DMS 273 treated with DMSO at 0.1 percent for 48 hours (cell line): ENCODE measurements at places on chromosomes 7 and 10.

DNA sequence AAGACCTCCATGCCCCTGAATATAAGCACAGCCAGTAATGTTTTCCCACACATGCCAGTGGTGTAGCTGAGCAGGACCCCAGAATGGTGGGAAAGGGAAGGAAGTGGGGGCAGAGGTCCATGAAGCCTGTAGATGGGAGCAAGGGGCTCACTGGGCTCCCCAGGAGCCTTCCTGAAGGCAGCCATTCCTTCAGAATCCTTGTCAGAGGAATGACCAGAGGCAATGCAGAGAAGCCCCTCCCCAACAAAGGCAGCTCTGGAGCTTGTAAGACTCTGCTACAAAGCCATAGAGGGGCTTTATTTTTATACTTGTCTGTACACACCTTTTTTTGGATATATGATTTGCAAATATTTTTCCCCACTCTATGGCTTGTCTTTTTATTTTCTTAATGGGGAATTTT is 165.0 kb upstream of the TCF7L2 start:
- DNase-seq = no peak

- no peak for DNase-seq
Measured at GRCh38 chr7:55296070-55296469, 69.1 kb upstream of the LANCL2 start.

DNA sequence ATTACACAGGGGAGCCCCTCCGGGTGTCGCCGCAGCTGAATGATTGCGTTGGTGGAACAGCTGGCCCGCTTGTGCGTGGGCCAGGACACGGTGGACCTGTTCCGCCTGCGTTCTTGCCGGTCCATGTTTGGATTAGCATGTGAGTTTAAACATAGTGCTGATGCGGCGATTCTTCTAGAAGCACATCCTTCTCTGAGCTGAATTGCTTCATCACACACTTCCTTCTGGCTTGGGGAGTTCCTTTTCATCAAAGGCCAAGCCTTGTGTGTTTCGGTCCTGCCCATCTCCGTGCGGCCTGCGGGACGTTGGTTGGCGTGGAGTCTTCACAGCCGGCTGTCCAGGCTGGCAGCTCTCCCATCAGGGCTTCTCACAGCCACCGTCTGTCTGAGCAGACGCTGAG is 45.5 kb upstream of the SLC29A4 start:
- DNase-seq = no peak

DNA sequence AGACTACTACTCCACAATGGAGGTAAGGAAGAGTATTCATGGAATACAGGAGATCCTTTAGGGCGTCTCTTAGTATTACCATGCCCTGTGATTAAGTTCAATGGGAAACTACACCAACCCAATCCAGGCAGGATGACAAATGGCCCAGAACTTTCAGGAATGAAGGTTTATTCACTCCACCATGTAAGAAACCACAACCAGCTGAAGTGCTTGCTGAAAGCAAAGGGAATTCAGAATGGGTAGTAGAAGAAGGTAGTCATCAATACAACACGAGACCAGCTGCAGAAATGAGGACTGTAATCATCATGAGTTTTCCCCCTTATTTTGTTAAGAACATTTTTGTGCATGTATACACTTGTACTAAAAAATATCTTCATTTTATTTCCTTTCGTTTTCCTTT is 76.6 kb downstream of the GPR37 start:
- no peak for DNase-seq

- DNase-seq = peak; percentile 60
Measured at GRCh38 chr7:111855842-111856227, 293.5 kb upstream of the IMMP2L start.

DNA sequence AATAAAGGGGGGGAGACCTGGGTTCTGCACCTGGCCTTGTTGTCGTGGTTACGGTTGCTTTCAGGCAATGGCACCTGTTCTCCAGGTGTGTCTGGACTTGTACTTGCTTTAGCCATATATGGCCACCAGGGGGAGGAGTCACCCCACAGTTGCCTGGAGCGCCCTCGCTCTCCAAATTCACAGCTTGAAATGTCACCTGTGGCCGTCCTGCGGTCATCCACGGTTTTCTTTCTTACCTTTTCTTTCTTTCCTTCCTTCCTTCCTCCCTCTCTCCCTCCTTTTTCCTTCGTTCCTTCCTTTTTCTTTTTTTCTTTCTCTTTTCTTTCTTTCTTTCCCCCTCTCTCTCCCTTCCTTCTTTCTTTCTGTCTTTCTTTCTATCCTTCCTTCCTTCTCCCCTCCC is 157.2 kb upstream of the ZNF92 start:
- peak; percentile 13 for DNase-seq

DNA sequence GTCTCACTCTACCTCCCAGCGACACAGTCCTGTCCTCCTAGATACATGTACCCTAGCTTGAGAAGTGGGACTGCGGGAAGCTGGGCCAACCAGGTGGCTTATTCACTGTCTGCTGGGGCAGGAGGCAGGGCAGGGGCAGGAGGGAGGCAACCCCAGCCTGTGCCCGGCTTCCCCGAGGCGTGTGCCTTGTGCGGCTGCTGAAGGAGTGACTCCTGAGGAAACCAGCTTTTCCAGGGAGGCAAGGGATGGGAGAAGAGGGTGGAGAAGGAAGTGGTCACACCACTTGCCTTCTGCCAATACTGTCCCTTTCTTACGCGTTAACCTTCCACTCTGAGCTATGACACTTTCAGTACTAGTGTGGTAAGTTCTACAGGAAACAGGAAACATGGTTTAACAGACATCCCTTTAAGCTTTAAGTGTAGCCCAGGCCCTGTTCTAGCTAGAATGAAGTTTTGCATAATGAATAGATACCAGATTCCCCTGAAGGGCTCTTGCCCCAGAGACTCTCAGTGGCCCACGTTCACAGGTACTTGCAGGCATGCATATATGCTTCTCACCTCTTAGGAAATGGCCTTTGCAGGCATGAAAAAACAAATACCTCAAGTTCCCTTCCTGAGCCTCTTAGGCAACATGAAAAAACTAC is 40.6 kb downstream of the SYPL1 start:
- no peak for DNase-seq

DNA sequence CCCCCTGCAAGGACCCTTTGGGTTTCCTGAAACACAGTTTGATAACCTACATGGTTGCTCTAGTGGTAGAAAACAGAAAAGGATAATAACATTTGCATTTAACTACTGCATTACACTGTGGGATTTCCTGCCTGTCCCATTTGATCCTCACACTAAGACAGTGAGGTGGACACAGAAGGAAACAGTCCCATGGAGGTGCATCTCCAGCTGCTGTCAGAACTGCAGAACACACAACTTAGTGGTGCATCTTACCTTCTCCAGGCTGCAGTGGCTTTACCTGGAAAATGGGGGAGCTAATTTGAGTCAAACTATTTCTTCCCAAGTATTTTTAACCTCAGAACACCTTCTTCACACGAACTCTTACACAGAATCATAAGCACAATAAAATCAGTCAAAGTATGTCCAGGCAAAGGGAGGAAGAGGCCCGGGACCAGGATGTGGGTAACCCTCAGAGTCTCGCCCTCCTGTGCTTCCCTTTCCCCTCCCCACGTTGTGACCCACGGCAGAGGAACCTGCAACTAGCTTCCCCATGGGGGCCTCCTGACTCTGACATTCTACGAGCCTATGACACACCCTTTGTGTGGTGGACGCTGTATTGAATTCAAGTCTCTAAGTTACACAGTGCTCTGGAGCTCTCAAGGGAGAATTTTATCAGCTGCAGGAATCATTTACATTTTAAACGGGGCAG is 33.7 kb downstream of the SCRN1 start:
- DNase-seq = no peak

DNA sequence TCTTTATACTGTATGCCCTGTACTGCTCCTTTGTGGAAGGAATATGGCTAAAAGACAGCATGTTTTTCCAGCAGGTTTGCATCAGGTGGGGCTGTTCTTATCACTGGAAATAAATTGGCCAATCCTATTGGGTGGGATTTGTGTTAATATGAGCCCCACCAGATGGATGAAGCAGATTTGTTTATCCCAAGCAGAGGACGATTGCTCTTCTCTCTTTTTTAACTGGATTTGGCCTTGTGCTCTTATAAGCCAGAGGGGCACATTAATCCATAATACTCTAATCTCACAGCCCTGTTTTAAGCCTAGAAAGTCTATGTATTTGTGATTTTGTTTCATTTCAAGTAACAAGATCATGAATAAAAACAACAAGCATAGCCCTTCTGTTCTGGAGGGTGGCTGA is 240.1 kb upstream of the ADARB2 start:
- no peak for DNase-seq
